ENCODE measurements at places on chromosomes 5 and 9. TPM values are rescaled to one million over a fixed set of nuclear protein-coding genes. Genes with fewer than 3 reads are reported as not detected.
A peak's percentile ranks its signal among the peaks of the same experiment; 100 is the strongest.

DNA sequence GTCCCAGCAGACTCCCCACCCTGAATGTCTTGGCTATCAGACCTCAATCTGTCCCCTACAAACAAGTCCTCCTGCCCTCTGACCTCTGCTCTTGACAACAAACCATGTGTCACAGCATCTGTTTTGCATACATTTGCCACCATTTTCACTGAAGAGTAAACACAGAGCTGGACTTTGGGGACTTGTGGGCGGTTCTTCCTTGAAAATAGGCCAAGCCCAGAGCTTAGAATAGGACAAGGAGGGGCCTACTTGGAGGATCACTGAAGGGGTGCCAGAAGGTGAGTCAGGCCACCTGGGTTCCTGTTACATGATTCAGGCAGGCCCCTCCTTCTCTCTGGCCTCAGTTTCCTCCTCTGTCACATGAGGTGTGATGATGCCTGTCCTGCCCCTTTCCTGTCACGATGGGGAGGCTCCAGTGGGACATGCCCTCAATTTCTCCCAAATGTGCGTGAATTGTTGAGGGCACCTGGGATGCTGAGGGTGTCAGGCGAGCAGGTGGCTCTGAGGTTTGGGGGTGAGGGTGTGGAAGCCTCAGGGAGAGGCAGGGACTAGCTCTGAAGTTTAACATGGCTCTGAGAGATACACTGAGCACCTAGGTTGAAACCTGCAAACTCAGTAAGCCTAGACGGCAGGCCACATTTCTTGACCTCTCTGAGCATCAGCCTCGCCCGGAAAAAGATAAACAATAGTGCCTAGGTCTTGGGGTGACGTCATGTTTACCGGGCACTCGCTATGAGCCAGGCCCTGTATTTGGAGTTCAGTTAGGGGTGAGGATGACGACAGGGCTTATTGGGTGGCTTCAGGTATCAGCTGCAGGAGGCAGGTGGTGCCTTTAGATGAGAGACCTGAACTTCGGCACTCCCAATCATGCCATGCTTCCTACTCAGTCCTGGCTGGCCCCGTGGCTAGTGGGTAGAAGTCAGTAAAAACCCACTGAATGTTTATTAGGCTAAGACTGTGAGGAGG, 107.6 kb upstream of the PITX1 start:
- DNase-seq, result no peak
- no peaks in the 10 kb centered on the region for H3K4me1 ChIP-seq
- H3K27ac ChIP-seq, result no peak overlapping the region
- H3K4me3 ChIP-seq, result no peak overlapping the region

The CNTNAP3 gene
- 0.83 TPM for total RNA-seq

The OR1Q1 gene
- total RNA-seq, result not detected

DNA sequence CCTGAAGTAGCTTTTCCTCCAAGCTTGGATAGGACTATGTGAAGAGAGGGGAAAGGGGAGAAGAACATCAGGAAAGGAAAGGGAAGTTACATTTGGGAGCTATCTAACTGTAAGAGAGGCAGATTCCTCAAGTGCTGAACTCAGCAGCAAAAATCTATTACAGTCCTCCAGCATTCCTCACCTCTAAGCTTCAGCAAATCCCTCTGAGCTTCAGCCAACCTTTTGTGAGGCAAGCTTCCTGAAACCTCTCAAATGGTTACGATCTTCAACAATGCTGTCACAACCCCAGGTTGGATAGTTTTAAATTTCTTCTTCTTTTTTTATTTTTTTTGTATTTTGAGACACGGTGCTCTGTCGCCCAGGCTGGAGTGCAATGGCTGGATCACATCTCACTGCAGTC, 2.5 kb upstream of the RNF38 start:
- no peak overlapping the region for H3K4me3 ChIP-seq
- H3K4me1 ChIP-seq, result peaks cover 1% of the 10 kb centered on the region
- no peaks in the 10 kb centered on the region for H3K27me3 ChIP-seq

The DNAH5 gene
- 1.1 TPM for total RNA-seq

DNA sequence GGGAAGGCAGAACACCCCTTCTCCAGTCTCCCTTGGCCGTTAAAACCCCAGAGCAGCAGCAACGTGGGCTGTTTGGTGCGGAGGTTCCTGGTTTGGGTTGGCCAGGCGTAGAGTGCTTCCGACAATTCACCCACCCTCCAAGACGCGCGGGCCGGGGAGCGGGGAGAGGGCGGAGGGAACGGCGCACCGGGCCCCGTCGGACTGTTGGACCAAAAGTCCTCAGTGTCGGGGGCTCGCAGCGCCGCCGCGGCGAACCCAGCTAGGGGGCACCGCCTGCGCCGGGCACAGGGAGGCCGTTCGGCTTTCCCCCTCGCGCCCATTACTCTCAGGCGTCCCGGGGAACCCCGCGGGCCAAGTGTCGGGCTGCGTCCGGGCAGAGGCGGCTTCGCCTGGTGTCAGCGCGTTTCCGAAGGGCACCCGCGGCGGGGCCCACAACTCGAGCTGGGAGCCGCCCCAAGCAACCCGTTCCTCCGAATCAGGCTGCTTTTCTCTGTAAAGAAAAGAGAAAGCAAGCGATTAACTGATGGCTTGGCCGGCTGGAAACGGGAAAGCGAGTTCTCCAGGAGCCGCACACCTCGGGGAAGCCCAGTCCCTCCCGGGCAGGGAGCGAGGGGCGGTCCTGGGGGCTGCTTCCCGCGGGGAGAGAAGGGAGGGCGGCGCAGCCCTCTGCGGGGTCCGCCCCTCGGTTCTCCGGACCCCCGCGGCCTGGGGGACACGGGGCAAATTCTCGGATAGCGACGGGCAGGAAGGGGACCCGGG, 145.5 kb downstream of the ERCC6L2 start:
- H3K27me3 ChIP-seq, result no peaks in the 10 kb centered on the region
- peak overlapping the region; percentile 52 for H3K4me3 ChIP-seq
- peak; percentile 61 for DNase-seq
- H3K4me1 ChIP-seq, result peaks cover 6% of the 10 kb centered on the region
- H3K27ac ChIP-seq, result peak overlapping the region; percentile 77

DNA sequence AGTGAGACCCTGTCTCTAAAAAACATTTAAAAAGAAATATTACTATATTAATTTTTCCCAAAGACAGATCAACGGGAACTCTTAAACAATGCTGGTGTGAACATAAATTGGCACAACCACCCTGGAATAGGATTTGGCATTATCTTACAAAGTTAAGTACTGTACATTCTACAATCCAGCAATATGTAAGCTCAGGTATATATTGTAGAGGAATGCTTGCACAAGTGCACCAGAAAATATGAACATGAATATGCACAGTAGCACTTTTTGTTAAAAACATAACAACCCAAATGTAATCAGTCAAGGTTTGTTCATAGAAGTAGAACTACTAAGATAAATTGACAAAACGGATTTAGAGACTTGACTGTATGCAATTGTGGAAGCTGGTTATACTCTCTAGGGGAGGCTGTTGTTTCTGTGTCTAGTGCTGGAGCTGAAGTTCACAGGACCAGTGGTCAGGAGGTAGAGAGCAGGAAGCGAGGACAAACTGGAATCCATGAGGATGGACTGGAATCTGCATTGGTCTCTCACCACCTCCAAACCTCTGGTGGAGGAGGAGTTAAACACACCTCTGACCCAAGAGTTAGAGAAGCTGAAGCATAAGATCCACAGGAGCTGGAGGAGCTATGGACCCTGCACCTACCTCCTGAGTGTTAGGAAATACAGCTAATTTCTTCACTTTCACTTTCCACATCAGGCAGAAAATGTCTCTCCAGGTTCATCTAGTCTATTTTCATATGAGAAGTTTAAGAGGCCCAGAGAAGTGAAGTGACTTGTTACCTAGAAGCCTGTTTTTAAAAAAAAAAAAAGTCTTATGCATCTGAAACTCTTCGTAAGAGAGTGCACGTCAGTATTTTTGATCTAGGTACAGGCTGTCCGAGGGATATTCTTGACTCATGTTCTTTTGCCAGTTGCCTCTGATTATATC, 20.3 kb upstream of the RIC1 start:
- no peaks in the 10 kb centered on the region for H3K27me3 ChIP-seq
- H3K36me3 ChIP-seq, result no peaks in the 10 kb centered on the region
- no peak for DNase-seq

DNA sequence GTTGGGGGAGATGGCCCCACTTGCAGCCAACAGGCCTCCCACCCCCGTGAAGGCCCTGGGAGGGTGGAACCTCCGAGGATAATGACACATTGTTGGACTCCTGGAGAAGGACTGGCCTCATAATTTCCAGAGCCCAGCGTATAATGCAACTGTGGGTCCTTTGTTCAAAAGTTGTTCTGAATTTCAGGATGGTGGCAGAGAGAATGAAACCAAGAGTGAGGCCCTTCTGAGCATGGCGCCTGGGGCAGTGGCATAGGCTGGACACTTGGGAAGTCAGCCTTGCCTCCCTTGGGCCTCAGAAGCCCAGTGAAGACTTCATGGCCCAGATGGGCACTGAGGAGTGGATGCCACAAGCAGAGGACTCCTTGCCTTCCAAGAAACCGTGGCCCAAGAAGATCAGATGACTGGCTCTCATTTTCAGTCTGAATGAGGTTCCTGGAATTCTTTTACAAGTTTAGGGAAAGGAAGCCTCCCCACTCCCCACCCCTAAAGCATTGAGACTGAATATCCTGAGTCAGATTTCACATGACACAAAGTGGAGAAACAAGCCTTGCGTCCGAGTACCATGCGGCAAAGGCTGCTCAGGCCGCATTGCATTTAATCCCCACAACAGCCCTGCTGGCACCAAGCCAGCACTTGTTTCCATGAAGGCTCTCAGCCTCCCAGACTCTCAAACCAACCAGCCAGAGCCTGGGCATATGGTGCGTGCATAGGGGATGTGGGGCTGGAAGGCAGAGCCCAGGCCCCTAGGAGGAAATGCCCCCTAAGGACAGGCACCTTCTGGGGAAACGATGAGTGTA, 96.7 kb upstream of the SMIM23 start:
- no peak overlapping the region for H3K4me3 ChIP-seq
- H3K36me3 ChIP-seq, result no peaks in the 10 kb centered on the region
- no peaks in the 10 kb centered on the region for H3K27me3 ChIP-seq
- H3K4me1 ChIP-seq, result no peaks in the 10 kb centered on the region

The LCN9 gene
- total RNA-seq, result not detected

DNA sequence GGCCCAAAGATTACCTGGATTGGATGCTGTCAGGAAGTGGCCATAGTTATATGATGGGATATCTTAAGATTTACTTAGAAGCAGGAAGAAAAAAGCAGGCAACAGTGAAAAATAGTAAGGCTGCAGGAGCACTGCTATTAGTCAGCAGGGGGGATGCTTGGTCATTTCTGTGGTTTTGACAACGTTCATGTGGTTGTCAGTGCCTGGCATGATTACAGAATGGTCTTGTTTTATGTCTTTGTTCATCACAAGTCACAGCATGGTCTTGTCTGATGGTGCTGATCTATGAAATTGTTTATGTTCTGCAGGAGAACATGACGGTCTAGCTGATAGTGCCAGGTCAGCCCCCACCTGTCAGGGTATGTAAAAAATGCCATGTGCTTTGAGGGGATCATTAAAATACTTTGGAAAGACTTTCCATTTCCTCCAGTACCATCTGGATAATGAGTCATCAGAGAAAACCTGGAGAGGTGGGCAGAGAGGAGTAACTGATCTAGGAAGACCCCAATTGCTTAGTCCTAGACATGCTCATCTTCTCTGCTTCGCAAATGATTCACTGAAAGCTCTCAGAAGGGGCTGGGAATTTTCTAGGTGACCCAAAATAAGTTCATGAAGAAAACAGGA, 48.5 kb downstream of the PLGRKT start:
- no peaks in the 10 kb centered on the region for H3K4me1 ChIP-seq
- H3K4me3 ChIP-seq, result no peak overlapping the region
- no peak for DNase-seq
- no peaks in the 10 kb centered on the region for H3K27me3 ChIP-seq

All from ovary (tissue), 10 donors.